ENCODE measurements at places on chromosomes 7 and 10.

DNA sequence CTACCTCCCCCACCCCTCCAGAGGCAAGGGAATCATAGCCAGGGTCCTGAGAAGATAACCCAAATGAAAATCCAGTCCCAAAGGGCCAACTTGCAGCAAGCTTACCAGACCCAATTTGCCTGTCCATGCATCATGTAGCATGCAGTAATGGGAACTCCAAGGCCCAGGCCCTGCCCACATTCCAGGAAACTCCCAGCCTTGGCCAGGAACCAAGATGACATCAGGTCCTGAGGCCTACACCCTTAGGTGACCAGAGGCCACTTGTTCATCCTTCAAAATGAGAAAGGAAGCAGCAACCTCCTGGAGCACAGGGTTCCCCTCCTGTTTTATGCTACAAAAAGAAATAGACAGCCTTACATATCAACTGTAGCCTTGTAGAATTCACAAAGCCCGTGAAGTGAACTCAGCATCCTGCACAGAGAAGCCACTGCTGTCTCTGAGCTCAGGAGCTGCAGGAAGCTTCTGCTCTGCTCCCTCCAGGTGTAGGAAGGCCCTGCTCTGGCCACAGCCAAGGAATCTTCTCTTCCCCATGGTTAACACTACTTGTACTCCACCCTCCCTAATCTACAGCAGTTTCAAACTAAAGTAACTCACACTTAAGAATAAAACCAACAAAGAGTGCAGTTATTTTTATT, 30.3 kb upstream of the GRB10 start:
- peak; percentile 75 for DNase-seq

GRCh38 chr10:44984671-44985101, 6.1 kb upstream of the DEPP1 start:
- no peak for DNase-seq

DNA sequence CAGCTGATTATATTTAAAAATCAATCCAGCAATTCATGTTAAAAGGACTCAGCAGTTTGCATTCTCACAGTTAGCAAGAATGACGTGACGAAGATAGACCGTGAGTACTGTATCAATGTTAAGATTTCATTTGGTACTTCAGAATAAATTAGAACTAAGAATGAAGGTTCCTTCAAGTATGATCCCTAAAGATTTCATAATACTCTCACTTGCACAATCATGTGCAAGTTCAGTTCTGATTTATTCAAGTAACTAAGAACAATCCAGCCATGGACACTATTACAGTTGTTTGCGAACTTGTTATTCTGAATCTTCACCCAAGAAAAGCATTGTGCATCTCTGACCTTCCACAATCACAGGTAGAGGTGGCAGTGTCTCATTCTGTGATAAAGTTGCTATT, 7.7 kb downstream of the RHEB start:
- DNase-seq = no peak

DNA sequence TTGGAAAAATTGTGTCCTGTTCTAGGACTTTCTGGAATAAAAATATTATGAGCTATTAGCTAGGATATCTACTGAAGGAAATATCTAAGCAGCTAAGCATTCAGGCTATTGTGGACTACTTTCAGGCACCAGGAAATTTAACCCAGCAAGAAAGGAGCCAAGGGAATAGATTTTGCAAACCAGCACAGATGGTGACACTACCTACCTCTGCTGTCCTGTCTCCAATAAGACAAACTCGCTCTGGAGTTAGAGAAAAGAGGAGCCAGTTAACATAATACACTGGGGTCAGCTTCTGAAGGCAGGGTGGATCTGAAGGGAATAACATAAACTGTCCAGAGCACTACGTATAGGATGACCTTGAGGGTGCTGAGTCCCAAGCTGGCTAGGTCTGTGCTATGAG, 223.7 kb upstream of the PRSS58 start:
- DNase-seq = no peak

DNA sequence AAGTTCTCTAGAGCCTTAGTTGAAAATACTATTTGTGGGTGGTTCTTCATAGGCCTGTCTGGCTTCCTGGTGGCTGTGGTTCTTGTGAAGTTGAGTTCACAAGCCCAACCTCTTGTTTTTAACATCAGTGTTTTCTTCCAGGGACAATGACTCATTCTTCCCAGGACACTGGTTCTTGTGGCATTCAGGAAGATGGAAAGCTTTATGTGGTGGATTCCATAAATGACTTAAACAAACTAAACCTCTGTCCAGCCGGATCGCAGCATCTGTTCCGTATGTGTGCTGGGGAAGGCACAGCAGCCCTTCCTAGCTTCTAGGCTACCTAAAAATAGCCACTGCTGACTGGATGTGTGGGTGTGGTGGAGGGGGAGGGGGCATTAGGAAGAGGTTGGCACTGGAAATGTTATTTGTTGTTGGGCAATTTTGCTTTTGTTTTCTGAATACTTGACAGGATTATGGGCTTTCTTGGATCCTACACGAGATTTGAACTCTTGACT, 3.9 kb downstream of the LSMEM1 start:
- DNase-seq = peak; percentile 55

DNA sequence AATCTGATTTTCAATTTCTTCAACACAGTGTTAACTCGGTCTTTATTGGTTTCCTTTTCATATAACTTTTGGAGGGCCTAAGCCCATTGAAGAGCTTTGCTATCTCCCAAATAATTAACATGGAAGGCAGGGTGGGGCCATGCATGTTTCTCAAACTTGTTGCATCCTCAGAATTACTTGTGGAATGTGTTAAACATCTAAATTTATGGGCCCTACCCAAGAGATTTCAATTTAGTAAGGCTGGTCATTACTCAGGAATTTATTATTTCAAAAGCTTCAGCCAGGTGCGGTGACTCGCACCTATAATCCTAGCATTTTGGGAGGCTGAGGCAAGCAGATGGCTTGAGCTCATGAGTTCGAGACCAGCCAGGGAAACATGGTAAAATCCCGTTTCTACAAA, 208.9 kb downstream of the SORCS3 start:
- no peak for DNase-seq

All from retinal pigment epithelial cell (primary cell).